ENCODE measurements at places on chromosomes 7 and 10.

DNA sequence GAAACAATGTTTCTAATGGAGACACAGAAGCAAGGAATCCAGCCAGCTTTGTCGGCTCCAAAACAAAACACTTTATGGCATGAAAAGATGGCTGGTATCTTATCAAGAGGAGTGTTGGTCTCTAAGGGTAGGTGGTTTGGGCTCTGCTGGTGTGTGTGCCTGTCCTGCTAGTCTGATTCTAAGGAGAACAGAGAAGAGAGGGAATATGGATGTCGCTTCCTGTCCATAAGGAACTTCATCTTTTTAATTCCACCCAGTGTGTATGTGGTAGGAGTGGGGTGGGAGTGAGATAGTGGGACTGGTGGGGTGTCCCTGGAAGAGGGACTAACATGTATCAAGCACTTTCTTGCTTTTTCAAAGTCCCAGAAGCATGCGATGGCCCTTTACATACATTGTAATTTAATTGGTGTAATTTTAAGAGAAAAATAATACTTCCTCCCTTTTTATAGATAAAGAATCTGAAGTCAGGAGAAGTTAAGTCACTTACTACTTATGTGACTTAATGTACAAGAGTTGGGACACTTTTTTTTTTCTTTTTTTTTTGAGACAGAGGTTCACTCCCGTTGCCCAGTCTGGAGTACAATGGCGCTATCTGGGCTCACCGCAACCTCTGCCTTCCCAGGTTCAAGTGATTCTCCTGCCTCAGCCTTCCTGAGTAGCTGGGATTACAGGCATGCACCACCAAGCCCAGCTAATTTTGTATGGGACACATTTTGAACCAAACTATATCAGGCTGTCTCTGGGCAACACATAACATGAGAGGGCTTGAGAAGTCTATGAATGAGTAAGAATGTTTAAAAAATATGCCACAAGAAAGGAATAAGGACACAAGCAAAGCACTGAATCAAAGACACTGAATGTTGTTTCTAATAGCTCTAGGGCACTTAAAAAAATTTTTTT, 18.8 kb downstream of the NT5C3A start:
- peak; percentile 23 for DNase-seq

- DNase-seq: no peak
Observed at GRCh38 chr10:132851451-132851850, 65.5 kb upstream of the NKX6-2 start.

DNA sequence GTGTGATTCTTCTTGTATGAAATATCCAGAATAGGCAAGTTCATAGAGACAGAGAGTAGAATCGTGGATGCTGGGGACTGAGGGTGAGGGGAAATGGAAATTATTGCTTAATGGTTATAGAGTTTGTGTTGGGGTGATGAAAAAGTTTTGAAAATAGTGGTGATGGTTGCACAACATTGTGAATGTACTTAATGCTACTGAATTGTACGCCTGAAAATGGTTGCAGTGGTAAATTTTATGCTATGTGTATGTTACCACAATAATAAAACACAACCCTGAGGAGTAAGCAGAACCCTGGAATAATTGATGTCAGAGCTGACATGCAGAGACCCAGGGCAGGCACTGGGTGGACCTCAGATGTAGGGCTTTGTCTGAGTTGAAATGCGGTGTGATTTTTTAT, 57.6 kb downstream of the TACR2 start:
- no peak for DNase-seq

- no peak for DNase-seq
Observed at GRCh38 chr7:3415861-3416312, 114.8 kb downstream of the SDK1 start.

DNA sequence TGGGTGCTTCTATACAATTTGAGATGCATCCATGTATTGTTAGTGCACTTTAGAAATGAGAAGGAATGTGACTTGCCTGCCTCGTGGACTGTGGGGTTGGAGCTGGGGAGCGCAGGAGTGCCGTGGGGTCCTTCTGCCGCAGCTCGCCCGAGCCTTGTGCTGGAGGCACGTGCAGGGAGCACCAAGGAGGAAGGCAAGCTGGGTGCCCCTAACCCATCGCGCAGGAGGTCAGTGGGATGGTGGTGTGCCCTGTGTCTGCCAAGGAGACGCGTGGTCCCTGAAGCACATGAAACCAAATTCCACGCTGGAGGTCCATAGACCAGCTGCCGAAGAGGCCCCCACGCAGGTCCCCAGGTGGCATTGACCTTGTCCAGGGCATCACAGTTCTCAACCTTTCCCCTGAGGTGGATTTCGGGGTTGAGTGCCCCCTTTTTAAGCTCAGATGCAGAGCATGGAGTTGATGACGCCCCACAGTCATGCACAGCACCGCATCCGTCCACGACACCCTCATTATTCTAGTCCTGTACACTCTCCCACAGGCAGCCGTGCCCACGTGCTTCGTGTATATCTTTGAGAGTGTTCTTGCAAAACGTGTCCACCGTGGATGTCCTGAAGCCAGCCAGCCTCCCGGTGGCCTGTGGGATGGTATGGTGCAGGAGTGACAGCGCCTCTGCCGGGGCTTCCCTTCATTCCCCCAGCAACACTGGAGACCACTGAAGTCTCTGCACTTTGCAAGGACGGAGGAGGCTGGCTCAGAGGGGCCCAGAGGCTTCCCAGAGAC, 35.5 kb downstream of the FKBP6 start:
- DNase-seq: no peak

GRCh38 chr7:2838873-2839578, 5.1 kb downstream of the GNA12 start:
- DNase-seq: peak; percentile 94

GRCh38 chr10:8581521-8582225, 527.2 kb downstream of the GATA3 start:
- no peak for DNase-seq

DNA sequence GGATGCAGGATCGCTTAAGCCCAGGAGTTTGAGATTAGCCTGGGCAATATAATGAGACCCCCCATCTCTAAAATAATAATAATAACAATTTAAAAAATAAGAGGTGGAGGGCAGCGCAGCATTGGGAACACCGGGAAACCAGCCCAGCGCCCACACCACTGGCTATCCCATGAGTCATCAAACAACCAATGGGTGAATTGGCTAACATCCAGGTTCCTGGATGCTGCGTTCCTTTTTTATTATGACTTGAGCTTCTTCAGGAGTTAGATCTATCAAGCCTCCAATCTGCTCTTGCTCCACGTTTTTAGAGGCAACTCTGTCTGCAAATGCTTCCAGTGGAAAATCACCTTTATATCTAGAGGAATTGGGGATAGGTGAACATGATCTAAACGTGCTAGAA, 10.0 kb upstream of the LRRC4 start:
- no peak for DNase-seq

Measured in hematopoietic multipotent progenitor cell treated with erythropoietin and hydrocortisone succinate and interleukin-3 and kit ligand, for 8 days (in vitro differentiated cells).